ENCODE measurements at places on chromosomes 7 and 10. TPM values are rescaled to one million over a fixed set of nuclear protein-coding genes. Genes with fewer than 3 reads are reported as not detected.

DNA sequence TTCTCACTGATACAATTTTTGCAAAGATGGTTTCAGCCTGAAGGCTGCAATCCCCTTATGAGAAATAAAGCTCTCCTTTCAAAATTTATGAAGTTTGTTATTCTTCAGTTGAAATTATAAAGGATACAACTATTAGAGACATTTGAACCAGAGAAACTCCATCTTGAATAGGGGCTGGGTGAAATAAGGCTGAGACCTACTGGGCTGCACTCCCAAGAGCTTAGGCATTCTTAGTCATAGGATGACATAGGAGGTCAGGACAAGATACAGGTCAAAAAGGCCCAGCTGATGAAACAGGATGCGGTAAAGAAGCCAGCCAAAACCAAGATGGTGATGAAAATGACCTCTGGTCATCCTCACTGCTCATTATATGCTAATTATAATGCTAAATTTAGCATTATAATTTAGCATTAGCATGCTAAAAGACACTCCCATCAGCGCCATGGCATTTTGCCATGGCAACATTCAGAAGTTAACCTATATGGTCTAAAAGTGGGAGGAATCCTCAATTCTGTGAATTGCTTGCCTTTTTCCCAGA lies 22.4 kb upstream of the IFIT1B start:
- DNase-seq, result no peak

EGR2 gene
- 43.0 TPM for total RNA-seq

- DNase-seq, result no peak
Observed at GRCh38 chr10:85643171-85643844, 723.3 kb downstream of the GRID1 start.

DNA sequence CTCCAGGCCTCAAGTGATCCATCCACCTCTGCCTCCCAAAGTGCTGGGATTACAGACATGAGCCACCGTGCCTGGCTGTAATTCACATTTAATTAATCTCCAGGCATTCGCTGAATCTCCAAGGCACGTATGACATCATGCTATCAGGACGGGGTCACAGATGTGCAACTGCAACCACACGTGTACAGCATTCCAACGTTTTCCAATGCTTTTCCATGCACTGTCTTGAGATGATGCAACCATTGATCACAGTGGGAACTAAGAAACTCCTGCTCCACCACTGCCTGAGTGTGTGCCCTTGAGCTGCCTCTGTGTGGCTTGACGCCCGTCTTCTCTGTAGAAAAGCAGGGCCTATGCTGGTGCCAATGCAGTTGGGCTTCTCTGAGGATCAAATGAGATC lies 119.8 kb upstream of the LYZL2 start:
- DNase-seq, result no peak

DNA sequence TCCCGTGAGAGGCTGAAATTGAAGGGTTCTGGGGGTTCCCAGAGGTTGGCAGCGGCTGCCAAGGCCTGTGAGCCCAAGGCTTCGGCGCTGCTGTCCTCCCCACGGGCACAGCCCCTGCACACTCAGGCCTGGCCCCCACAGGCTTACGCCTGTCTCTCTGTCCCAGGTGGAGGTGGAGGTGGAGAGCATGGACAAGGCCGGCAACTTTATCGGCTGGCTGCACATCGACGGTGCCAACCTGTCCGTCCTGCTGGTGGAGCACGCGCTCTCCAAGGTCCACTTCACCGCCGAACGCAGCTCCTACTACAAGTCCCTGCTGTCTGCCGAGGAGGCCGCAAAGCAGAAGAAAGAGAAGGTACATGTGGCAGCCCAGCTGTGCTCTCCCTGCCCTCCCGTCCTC lies 43.1 kb upstream of the LRRC4 start:
- no peak for DNase-seq

All from activated naive CD4-positive, alpha-beta T cell treated with anti-CD3 and anti-CD28 coated beads, Interleukin-2, amount 50 U/mL, for 72 hours (primary cell).